ENCODE measurements at places on chromosomes 1 and 21.
A peak's percentile ranks its signal among the peaks of the same experiment; 100 is the strongest.

DNA sequence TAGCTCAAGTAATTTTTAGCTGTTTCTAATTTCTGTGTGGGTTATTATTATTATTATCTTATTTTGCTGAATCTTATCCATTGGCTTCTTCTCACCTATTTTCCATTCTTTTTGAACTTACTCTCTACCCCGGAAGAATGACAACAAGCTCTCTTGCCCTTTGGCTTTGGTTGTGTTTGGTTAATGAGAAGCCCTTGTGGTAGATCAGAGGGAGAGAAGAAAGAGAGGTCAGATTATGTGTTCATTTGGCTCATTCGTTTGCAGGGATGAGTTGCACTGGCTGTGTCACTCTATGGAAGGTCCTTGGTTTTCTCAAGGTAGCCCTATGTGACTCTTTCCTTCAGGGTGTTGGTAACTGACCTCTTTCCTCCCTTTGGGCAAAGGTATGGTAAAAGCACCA lies 391.9 kb downstream of the LMO4 start:
- no peak for DNase-seq

DNA sequence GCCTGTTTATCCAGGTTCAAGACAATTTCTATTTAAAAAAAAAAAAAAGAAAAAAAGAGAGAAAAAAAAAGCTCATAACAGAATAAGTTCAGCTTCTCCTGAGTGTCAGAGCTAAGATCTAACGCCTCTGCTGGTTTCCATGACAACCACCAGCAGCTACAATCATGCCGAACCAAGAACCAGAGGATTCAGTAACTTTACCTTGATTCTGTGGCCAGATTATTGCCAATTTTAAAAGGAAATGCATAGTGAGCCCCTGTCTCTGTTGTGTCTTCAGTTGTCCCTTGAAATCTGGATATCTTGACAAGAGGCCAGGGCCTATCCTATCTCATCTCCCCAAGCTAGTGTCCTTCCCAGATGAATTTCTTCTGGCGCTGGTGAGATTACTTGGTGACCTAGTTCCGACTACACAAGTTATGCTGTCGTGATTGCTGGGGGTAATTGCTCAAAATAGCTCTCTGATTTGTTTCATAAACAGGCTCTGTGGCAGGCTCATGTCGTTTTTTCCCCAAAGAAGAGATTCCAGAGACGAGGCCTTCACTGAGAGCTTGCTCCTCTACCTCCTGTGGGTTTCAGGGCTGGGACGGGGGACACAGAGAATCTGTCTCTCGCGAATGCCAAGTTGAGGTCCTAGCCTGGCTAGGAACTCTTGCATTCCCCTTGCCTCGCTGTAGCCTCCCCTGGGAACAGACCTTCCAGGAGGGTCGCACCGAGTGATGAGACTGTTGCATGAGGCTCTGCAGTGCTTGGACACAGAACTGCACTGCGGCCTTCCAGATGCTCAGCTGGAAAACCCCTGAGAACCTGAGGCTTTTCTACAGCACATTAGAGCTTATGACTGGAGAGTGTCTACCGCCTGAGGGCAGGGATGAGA lies 32.4 kb upstream of the SCCPDH start:
- DNase-seq = no peak

GRCh38 chr1:25821630-25822091 lies 1.9 kb downstream of the MTFR1L start:
- DNase-seq = no peak

- DNase-seq = no peak
Measured at GRCh38 chr21:27268290-27268689, 301.4 kb upstream of the ADAMTS5 start.

GRCh38 chr1:228734881-228735801 lies at the start of gene RHOU:
RHOU (plus strand) TSS chr1:228735479; CDS start chr1:228735743, 264 bp downstream.
- peak; percentile 77 for DNase-seq

- DNase-seq = no peak
Measured at GRCh38 chr1:215104283-215104682, 21.7 kb downstream of the KCNK2 start.

GRCh38 chr1:2795926-2796325 lies 5.6 kb downstream of the TTC34 start:
- no peak for DNase-seq

GRCh38 chr1:101257500-101258325 lies 20.9 kb downstream of the S1PR1 start:
- DNase-seq = peak; percentile 51

DNA sequence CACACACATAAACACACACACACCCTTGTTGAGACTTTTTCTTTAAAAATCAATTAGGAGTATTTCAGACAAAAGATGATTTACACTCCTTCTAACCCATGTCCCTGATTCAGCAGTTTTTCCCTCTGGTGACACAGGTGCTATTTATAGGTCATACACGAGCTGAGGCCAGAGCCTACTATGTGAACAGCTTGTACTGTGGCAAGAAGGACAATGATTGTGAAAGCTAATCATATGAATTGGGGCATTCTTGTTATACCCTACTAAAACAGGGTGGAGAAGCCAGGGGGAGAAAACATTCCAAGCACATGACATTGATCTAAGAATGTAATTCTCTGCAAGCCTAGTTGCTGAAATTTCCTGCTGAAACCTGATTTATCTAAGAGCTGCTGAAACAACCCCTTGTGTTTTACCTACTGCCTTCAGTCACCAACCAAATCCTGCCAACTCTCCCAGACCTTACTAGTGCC lies 60.3 kb downstream of the XCL1 start:
- DNase-seq = no peak

DNA sequence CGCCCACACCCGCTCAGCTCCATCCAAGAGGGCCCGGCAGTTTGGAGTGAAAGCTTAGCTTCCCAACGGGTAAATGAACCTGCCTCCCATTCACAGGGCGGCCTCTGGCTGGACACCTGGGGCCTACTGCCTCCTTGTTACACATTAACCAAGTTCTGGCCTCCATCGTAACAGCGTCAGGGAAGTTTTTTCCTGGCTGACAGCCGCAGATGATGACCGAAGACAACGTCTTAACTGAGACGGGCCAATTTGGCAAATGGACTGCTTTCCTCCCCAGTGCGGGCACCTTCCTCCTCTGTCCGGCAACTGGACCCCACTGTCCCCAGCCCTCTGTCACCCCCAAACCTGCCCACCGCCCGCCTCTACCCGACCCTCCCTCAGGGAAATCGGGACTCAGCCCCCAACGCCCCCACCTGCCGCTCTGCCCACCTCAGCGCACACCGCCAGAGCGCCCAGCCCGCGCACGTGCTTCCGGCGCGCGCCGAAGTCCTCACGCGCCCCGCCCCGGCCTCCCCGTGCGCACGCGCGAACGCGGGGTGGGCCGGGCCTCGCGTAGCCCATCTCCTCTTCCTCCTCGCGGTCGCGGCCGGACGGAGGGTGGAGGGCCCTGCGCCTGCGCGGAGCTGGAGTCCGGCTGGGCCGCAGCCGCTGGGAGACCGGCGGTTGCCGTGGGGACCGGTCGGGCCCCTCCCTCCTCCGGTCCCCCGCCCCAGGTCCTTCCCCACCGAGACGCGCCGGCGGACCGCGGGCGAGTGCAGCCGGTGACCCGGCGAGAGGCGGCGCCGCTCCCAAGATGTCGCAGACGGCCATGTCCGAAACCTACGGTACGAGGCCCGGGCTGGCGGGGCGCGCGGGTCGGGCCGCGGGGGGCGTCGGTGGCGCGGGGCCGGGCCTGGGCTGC lies at the start of gene RAB4A:
TSS of gene RAB4A (plus strand) at position 565 of the 901 bp plus-strand sequence. CDS start at position 794, 229 bp downstream.
- peak; percentile 79 for DNase-seq

DNA sequence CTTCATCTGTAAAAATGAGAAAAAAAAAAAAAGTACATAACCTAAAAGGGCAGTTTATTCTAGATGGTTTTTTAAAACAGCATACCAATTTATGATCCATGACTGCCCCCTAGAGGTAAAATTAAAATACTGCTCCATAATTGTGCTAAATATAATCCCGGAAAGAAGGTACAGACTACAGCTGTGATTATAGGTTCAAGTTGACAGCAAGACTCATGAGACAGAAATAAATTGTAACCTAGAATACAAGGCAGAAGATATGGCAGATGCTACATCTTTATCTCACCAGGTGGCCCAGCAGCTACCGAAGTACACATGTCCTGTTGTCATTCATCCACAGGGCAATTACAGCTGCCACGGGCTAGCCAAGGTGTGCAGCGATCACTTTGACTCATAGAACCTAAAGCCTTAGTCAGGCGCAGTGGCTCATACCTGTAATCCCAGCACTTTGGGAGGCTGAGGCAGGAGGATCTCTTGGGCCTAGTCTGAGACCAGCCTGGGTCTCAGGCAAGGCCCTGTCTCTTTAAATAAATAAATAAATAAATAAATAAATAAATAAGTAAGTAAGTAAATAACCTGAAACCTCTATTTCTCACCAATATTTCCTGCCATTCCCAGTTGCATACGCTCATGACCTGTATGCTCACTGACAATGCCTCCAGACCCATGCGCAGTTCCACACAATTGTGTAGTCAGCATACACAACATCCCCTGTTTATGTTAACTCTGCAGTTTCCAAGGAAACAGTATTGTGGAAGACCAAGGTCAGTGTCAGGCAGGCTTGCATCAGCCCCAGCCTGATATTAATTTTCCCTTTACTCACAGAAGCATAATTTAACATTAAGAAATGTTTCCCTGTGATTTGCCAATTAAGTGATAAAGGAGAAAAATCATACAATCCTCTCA lies 18.3 kb upstream of the PPIE start:
- DNase-seq = no peak

DNA sequence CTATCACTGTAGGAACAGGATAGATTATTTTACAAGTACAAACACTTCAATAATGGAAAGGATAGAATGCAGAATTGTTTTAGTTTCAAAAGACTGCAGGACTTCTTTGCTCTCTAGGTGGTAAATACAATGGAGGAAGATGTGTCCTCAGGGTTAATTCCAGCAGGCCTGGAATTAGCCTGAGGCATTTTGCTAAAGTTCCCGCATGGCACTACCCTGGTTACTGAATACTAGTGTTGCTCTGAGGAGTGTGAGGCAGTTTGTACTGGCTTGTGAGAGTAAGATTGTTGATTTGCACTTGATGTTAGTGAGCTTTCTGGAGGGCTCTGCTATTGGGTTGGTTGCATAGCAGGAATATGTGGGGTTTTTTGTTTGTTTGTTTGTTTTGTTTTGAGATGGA lies 61.4 kb downstream of the FASLG start:
- DNase-seq = no peak

DNA sequence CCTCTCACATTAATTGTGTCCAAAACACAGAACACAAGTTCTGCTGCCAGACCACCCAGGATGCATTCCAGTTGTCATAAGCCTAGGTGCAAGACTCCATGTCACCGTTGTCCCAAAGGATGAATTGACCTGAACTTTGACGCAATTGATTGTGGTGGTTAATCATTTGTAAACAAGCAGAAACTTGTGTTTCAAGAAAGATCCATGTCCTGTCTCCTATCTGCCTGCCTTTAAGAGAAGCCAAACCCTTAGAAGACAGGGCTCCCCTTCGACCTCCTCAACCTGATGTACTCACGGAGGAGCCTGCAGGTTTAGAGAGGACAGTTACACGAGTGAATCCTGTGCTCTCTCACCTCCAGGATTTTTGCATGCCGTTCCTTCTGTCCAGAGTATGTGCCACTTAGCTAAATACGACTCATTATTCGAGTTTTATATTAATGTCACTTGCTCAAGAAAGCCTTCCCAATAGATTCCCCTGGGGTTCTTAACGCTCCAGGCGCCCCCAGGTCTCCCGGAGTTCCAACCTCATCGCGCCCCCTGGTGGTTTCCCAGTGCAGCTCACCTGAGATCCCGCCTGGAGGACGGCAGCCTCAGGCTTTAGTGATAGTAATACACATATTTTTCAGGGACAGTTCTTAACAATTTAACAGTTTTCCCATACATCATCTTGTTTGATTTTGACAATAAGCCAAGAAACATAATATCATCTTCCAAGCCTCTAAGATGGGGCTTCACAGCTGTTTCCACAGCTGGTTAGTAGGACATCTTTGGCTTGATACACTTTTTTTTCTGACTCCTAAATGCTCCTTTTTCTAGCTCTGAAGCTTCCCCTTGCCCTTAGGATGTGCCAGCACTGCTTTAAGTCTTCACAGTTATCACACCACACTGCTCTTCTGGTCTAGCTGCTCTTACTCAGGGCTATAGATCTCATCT lies 2.4 kb upstream of the C8B start:
- DNase-seq = no peak

DNA sequence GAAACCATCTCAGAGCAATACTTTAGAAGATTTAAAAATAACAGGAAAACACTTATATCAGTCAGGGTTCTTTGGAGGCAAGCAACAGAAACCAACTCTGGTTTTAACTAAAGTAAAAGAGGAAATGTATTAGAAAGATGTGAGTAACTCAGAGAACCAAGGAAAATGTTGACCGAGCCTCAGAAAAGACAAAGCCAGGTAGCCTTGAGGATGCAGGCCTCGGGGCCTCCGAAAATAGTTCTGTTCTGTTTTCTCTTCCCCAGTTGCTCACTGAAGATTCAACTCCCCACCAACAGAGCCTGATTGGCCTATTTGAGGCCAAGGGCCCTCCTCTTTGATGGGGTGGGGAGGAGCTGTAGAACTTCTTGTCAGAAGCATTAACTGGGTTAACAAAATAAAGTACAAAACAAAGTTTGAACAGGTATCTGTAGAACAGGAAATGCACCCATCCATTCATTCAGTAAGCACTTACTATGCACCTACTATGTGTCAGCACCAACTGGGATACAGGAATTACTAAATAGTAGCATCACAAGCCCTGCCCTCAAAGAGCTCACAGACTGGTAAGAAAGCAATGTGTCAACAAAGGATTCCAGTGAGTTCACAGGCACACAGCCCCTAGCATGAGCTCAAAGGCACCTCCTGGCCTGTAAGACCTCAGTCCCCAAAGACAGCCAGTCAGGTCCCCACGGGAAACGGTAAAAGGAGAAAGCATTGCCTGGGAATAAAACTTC lies 12.6 kb downstream of the SLAMF8 start:
- DNase-seq = no peak

- DNase-seq = no peak
Measured at GRCh38 chr1:67597336-67597735, 87.7 kb upstream of the GADD45A start.

DNA sequence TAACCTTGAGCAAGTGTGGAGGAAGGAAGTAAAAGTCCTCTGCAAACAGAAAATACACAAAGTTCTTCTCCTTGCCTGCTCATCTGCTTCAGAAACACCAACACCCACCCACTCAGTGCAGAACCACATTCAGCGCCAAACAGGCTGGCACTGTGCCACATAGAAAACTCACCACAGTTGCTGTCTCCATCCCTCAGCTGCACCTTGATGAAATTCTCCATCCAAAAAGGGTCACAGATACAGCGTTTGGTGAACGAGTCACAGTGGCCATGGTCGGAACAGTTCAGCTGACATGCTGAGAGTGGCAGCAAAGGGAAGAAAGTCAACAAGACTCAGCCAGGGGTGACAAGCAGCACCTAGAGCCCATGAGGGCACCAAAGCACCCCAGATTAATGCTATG lies 114.5 kb downstream of the KIAA0319L start:
- DNase-seq = no peak

- no peak for DNase-seq
Measured at GRCh38 chr1:178241057-178241456, 147.2 kb downstream of the RASAL2 start.

DNA sequence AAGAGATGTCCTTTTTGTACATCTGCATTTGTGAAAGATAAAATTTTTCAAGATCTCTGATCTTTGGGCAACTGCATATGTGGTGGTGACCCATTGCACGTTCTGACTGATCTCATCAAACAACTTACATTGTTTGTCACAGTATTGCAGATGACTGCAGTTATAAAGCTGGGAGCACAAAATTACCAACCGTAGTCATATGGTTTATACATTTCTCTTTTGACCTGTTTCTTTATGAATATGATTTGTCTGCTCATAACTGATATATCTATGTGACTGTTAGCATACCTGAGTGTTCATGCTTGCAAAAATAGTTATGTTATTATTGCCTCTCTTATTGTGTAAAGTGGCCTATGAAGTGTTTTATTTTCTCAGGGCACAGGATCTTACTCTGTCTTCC lies 43.7 kb upstream of the HMCN1 start:
- no peak for DNase-seq

- DNase-seq = no peak
Measured at GRCh38 chr21:43611598-43612369, 47.5 kb downstream of the HSF2BP start.

All from naive thymus-derived CD8-positive, alpha-beta T cell (primary cell).